HAP-1 (cell line): ENCODE measurements at places on chromosomes 1 and 21.

GRCh38 chr1:193462629-193463320 lies 276.4 kb upstream of the B3GALT2 start:
- DNase-seq: peak; percentile 72

- DNase-seq: no peak
These were observed 51.5 kb downstream of the SYT14 start for GRCh38 chr1:209989525-209989924.

GRCh38 chr1:6917067-6917466 lies 131.8 kb downstream of the CAMTA1 start:
- DNase-seq: no peak

DNA sequence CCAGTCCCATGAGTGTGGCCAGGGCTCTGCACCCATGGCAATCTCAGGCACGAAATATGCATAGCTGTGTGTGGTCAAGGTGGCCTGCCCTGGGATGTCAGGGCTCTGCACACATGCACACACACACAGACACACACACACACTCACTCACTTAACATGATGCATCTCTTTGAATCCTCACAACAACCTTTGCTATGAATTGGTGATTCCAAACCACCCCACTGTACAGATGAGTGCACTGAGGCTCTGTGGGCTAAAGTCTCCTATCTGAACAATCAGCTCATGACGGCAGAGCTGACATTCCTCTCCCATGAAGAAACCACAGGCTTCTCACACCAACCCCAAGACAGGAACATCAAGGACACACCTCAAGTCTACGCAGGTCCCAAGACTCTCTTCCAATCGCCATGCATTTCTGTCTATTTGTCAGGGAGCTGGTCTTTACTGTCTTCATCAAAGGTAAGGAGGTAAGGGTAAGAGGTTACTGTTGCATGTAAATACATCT lies 131.6 kb downstream of the ETS2 start:
- no peak for DNase-seq

GRCh38 chr1:208093754-208094719 lies 150.1 kb downstream of the PLXNA2 start:
- DNase-seq: peak; percentile 47

DNA sequence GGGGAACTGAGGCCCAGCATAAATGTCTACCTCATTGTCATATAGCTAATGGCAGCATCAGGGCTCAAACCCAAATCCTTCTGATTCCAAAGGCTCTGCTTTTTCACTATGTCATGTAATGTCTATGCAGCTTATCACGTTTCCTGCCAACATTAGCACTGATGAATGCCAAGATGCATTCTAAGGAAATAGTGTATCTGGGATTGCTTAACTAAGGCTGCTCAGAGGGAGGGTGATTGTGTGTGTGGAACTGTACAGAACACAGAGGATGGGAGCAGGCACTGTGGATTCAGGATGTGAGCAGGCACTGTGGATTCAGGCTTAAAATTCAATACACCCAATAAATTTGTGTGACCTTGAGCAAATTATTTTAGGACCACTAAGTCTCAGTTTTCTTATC lies 456.4 kb upstream of the DEPDC1 start:
- no peak for DNase-seq

DNA sequence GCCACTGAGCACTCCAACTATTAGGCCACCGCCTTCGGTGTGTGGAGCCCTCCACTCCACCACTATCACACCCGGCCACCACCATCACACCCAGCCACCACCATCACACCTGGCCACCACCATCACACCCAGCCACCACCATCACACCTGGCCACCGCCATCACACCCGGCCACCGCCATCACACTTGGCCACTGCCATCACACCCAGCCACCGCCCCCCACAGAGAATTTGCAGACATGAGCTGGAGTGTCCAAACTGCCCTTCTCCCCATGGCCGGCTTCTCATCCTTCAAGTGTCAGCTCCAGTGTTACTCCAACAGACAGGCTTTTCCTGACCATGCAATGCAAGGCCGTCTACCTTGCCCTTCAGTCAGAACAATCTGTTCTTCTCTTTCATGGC lies 50.4 kb upstream of the A3GALT2 start:
- DNase-seq: no peak

DNA sequence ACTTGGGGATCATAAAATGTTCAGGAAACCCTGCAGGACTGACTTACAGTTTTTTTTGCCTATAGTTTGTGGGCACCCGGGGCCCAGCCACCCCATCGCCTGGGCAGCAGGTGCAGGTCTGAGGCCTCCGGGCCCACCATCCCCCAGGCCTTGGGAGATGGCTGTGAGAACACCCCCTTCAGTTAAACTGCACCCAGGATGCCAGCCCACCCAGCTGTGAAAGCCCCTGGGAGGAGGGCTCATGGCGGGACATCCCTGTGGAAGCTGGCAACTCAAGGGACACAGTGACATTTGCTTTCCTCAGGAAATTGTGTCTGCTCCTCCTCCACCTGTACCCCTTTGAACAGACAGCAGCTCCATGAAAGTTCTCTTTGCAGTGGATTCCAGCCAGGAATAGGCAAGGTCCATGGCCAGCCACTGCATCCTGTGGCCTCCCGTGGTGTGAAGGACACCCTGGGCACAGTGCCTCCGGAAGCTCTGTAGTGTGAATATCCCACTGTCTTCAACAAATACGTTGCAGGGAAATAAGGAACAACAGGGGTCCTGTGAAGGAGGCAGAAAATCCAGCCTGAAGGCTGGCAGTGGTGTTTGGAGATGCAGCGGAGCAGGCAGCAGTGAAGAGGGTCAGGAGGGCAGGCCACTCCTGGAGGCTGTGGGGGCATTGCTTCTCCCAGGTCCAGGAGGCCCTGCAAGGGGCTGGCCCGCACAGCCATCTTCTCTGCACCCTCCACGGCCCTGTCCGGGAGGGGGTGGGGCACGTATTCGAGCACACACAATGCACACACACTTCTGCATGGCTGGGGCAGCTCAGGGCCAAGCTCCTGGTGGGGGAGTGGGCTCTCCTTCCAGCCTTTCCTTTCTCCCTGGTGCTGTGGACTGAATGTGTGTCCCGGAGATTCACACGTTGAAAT lies 2.1 kb upstream of the OBSCN start:
- DNase-seq: no peak

- no peak for DNase-seq
These were observed 134.2 kb upstream of the SERTAD4 start for GRCh38 chr1:210098356-210098755.

DNA sequence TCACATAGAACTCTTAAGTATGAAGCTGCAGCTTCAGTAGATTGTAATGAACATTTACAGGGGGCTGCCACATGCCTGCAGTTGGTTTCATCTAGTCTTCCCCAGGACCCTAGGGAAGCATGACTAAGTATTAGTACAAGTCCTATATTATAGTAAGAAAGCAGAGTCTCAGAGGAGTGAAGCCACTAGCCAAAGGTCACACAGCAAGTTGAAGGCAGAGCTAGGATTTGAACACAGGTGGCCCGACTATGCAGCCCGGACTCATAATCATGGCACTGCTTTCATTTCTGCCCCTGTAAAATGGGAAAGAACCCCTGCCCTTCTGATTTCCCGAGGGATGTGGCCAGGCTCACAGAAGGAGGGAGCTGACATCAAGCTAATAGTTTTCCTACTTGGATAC lies 8.4 kb upstream of the CRYBG2 start:
- no peak for DNase-seq

GRCh38 chr1:203320591-203321272 lies 15.4 kb downstream of the BTG2 start:
- DNase-seq: no peak

DNA sequence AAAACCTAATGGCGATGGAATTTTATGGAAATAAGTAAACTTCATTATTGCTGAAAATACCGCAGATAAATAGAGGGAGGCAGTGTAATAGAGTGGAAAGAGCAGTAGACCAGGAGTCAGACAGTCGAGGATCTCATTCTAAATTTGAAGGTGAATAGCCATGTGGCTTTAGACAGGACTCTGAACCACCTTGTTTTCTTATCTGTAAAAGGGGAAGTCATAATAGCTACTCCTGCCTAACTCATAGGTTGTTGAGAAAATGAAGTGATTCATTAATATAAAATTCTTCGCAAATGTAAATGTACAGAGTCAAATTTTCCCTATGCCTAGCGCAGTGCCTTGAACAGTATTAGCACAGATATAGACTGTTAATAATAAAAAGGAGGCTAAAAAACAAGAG lies 14.8 kb downstream of the RPS6KC1 start:
- no peak for DNase-seq

- no peak for DNase-seq
These were observed 83.4 kb upstream of the PLPPR4 start for GRCh38 chr1:99180915-99181314.

DNA sequence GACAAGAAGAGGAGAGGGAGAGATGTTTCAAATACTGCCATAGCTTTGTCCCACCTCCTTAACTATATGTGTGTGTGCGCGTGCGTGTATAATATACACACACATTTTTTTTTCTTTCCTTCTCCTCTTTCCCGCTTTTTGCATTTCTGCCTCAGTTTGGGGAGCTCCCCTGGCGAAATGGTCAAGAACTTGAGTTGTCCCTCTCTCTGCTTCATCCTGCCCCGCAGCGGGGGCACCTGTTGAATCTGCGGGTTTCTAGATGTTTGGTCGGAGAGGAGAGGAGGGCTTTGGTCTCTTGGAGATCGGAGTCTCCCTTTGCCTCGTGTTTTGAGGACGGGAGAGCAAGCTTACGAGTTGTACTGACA lies 504 bp downstream of the SCCPDH start:
- peak; percentile 52 for DNase-seq

DNA sequence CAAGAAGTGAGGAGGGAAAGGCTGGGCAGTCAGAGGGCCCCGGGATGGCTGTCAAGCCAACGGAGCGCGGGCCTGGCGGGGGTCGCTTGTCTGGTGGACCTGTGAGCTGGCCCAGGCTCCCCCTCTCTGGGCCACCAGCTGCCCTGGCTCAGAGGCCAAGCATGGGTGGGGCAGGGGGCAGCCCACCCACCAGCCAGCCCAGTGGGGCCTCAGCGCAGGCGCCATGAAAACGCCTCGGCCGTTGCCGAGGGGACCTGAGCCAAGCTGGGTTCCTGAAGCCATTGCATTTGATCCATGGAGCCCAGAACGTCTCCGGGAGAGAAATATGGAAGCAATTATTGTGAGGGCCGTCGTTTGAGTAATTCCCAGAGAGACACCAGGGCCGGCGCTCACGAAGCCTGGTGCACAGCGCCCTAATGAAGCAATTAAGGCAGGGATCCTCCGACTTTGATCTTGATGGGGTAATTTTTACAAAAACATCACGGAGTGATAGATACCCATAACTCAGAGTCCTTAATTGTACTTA lies 90.5 kb upstream of the TTC34 start:
- no peak for DNase-seq
